ENCODE measurements at places on chromosomes 11 and 22.

- no peak for DNase-seq
Measured at GRCh38 chr11:21634491-21634890, 558.4 kb upstream of the ANO5 start.

- no peak for DNase-seq
Measured at GRCh38 chr11:131121426-131122333, 205.4 kb upstream of the SNX19 start.

DNA sequence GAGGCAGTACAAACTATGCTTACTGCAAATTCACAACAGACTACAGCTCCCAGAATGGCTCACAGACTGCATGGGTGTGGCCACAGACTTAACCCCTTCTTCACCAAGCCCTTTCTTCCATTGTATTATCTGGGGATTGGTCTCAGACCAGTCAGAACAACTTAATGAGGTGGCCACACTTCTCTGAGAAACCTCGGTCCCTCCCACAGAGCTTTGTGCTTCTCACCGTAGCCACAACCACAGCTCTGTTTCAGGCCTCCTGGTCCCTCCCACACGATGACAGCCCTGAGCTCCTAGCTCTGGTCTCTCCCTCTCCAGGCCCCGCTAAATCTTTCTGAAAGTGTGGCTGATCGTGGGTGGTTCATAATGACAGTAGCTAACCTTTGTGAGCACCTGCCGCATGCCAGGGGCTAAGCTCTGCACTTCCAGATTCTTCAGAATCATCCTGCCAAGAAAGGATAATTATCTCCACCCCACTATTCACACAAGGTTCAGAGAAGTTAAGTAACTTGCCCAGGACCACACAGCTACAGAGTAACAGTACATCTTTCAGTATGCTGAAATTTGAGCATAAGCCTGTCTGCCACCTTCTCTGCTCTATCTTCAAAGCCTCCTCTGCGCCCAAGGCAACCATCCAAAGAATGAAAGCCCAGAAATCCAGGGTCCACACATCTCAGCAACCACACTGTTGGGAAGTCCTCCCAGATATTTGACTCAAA is 5.4 kb downstream of the PDE2A start:
- no peak for DNase-seq

DNA sequence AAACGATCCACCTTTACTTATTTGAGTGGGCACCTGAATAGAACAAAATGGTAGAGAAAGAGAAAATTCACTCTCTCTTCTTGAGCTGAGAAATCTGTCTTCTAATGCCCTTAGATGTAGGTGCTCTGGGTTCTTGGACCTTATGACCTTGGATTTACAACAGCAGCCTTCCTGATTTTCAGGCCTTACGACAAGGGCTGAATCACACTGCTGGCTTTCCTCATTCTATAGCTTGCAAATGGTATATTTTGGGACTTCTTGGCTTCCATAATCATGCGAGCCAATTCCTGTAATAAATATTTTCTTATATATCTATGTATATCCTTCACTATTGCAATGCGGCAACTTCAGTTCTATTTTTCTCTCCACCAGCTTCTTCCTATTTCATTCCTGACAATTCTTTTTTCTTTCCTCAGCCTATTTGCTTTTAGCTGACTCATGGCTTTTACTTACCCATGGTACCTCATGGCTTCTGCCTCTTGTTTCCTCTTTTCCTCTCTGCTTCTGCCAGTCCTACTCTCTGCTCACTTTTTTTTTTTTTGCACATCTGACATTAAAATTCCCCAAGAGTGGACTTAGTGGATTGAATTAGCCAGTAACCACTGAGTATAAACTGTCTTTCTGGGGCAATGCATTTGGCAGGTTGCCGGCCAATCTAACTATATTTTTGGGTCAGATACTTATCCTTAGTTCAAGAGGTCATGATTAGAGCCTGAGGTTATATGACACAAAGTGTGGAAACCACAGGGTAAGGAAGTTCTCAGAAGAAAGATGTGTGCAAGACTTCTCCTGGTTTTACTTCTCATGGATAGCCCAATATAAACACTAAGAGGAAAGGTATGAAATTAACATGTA is 359.5 kb downstream of the TMEM135 start:
- DNase-seq, result no peak

GRCh38 chr11:105100206-105100605 is 39.4 kb downstream of the CARD18 start:
- no peak for DNase-seq

GRCh38 chr11:30478923-30479322 is 107.2 kb downstream of the MPPED2 start:
- no peak for DNase-seq

GRCh38 chr11:22656130-22656529 is 10.3 kb upstream of the GAS2 start:
- no peak for DNase-seq

DNA sequence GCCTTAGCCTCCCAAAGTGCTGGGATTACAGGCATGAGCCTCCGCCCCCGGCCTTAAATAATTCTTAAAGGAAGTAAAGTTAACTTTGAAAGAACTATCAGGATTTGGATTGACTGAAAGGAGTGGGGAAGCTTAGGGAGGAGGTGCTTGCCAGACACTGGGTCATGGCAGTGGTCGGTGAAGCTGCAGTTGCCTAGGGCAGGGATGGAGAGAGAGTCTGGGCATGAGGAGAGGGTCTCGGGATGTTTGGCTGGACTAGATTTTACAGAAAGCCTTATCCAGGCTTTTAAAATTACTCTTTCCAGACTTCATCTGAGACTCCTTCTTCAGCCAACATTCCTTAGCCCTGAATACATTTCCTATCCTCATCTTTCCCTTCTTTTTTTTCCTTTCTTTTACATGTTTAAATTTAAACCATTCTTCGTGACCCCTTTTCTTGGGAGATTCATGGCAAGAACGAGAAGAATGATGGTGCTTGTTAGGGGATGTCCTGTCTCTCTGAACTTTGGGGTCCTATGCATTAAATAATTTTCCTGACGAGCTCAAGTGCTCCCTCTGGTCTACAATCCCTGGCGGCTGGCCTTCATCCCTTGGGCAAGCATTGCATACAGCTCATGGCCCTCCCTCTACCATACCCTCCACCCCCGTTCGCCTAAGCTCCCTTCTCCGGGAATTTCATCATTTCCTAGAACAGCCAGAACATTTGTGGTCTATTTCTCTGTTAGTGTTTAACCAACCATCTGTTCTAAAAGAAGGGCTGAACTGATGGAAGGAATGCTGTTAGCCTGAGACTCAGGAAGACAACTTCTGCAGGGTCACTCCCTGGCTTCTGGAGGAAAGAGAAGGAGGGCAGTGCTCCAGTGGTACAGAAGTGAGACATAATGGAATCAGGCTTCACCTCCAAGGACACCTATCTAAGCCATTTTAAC is at the start of gene NNMT:
TSS of gene NNMT (plus strand) at position 724 of the 929 bp plus-strand sequence. CDS start at position 882, 158 bp downstream.
- peak; percentile 90 for DNase-seq

DNA sequence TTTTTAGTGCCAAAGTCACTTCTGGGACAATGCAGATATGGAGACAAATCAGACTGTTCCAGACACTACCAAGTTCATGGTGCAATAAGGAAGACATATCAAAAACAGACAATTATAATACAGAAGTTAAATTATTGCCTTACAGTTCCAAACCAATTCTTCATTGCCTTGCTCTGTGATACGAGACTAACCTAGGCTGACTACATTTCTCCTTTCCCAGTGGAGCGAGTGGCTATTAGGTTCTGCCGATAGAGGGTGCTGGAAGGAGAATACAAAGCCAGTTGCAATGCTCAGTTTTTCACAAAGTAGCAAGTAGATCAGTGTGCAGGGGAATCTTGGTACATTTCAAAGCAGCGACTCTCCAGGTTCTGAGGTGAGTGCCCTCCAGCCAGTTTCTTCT is 67.8 kb downstream of the FAM168A start:
- DNase-seq, result no peak

DNA sequence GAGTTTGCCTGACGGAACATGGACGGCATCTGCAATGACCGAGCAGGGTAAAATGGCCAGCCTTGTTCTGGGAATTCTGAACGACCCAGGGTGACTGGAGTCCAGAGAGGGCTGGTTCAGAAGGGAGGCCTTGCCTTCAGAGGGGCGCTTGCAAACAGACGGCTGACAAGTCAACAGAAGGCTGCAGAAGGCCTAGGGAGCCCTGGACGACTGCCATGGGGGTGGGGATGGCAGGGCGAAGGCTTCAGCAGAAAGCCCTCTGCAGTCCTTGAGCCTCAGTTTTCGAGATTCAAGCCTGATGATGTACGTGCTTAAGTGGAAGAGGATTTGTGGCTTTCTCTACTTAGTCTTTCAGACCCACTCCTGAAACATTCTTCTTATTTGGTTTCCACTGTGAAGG is 117.1 kb upstream of the TBCEL start:
- no peak for DNase-seq

GRCh38 chr11:71282581-71283351 is 30.4 kb upstream of the SHANK2 start:
- DNase-seq, result no peak

DNA sequence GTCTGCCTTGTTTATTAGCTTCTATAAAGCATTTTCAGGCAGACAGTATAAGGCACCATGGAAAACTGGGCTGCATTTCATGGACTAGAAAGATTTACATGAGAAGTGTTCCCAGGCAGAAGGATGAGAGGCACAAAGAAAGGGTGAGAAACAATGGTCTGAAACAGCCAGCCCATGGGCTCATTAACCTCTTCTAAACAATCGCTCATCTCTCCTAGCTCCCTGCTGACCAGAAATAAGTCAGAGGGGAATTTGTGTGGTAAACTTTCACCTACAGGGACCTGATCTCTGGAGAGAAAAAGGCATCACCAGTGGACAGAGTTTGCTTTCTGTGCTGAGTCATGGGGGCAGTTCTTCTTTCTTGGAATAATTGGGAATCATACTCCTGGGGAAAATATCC is 51.8 kb upstream of the KIRREL3 start:
- no peak for DNase-seq

- no peak for DNase-seq
Measured at GRCh38 chr22:43006016-43006505, 8.9 kb downstream of the PACSIN2 start.

GRCh38 chr22:44711690-44712555 is 9.9 kb downstream of the PRR5 start:
- no peak for DNase-seq

- peak; percentile 40 for DNase-seq
Measured at GRCh38 chr11:34977089-34977912, 60.9 kb downstream of the PDHX start.

GRCh38 chr11:1831338-1832210 is 3.2 kb upstream of the SYT8 start:
- DNase-seq, result no peak

- DNase-seq, result no peak
Measured at GRCh38 chr11:73520353-73521061, 77.4 kb downstream of the FAM168A start.

GRCh38 chr11:68658097-68658496 is 26.2 kb upstream of the GAL start:
- no peak for DNase-seq

GRCh38 chr11:117882311-117882905 is 6.0 kb upstream of the FXYD6 start:
- no peak for DNase-seq

DNA sequence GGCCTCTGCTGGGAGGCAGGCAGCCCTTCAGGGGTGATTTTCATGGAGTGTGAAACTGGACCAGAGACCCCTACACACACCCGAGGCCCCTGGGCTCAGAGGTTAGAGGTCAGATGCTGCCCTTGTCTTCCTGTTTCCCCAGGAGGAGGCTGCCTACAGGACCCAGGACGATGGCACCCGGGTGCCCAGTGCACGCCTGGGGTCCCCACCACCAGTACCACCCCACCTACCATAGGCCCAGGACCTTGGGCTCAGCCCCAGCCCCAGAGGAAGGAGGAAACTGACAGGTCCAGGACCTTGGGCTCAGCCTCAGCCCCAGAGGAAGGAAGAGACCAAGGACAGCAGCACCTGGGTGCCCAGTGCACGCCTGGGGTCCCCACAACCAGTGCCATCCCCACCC is 79.2 kb downstream of the BRD1 start:
- no peak for DNase-seq

DNA sequence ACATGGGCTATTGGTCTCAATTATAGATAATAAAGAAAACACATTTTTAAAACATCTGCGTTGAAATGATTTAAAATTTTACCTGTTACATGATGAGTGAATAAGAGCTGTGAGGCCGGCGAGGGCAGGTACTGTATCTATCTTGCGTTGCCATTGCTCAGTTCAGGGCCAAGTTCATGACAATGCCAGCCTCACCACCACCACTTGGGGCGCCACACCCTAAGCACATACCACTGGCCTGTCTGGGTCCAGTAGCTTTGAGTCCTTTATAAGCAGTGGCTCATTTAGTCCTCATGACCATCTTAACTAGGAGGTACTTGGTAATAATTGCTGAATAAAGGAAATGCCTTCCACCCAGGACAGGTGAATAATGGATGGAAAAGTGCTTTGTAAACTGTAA is 14.5 kb upstream of the MB start:
- DNase-seq, result peak; percentile 31

- no peak for DNase-seq
Measured at GRCh38 chr22:19402642-19403191, 28.8 kb downstream of the HIRA start.

- peak; percentile 37 for DNase-seq
Measured at GRCh38 chr11:93498641-93499040, 44.5 kb downstream of the SMCO4 start.

- DNase-seq, result peak; percentile 62
Measured at GRCh38 chr22:26552466-26552865, 37.5 kb downstream of the TPST2 start.

- DNase-seq, result no peak
Measured at GRCh38 chr11:124899383-124900145, 1.9 kb upstream of the ROBO4 start.

GRCh38 chr11:119832202-119832935 is 103.4 kb upstream of the NECTIN1 start:
- peak; percentile 28 for DNase-seq

GRCh38 chr22:31085493-31085824 is 4.3 kb downstream of the SMTN start:
- DNase-seq, result no peak

DNA sequence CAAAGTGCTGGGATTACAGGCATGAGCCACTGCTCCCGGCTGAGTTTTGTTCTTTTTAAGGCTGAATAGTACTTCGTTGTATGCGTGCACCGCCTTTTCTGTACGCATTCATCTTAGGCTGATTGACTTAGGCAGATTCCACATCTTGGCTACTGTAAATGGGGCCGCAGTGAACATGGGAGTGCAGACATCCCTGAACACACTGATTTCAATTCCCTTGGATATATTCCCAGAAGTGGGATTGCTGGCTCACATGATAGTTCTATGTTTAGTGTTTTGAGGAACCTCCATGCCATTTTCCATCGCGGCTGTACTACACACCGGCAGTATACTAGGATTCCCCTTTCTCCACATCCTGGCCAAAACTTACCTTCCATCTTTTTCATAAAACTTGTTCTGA is 10.4 kb upstream of the ZNF74 start:
- no peak for DNase-seq

GRCh38 chr11:119298726-119299125 is 18.2 kb downstream of the MCAM start:
- DNase-seq, result no peak

GRCh38 chr22:29798801-29799200 is 31.6 kb downstream of the UQCR10 start:
- no peak for DNase-seq
